CD4-positive, CD25-positive, alpha-beta regulatory T cell (primary cell): ENCODE measurements at places on chromosomes 3 and 15. TPM values are rescaled to one million over a fixed set of nuclear protein-coding genes. Genes with fewer than 3 reads are reported as not detected.

GP9 gene
- total RNA-seq, result 3.7 TPM

CP gene
- not detected for total RNA-seq

CHRD gene
- not detected for total RNA-seq

NUDT16 gene
- 8.6 TPM for total RNA-seq

GUCA1C gene
- total RNA-seq, result not detected

GRCh38 chr15:77021803-77022381, 27.0 kb downstream of the PSTPIP1 start:
- H3K4me1 ChIP-seq, result peaks cover 23% of the 10 kb centered on the region
- DNase-seq, result no peak
- H3K27me3 ChIP-seq, result no peaks in the 10 kb centered on the region
- H3K4me3 ChIP-seq, result no peak overlapping the region
- peak overlapping the region; percentile 64 for H3K27ac ChIP-seq

DNA sequence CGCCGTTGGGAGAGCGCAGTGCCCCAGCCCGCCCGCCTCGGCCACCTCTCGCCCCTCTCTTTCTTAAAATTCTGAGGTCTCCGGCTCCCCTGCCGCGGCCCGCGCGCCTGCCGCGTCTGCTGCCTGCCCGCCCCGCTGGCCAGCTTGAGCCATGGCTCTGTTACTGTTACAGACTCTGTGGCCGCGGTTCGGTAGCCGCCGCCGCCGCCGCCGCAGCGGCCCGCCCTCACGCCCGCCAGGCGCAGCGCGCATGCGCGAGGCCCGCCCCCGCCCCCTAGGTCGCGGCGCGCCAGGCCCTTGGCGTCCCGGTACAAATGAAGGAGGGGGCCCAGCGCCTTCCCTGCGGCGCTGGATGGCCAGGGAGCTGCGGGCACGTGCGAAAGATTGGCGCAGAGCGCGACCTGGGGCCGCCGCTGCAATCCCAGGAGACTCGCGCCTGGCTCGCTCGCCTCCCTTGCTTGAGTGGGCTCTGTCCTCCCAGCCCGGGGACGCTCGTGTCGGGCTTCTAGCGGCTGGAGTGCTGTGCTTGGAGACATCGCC, at the start of gene ONECUT1:
Gene ONECUT1, minus strand, starts transcription at position 168 of the 540 bp plus-strand sequence. CDS start 452 bp downstream, outside the sequence.
- no peak within 1 kb of the TSS for H3K4me3 ChIP-seq
- DNase-seq, result no peak

DNA sequence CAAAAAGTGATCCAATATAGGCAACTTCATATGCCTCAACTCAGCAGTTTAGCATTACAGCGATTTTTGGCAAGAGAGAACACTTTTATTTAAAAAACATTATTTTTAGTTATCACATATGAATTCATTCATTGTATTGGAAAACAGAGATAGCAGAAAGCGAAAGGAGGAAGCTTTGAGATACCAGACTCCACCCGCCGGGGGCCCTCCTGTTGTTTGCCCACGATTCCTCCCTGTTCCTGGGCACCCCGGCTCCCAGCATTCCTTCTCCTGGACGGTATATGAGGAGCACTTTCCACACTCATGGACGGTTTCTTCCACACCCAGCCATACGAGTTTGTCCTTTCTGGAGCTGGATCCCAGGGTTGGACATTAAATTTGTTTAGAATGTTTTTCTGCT, 18.2 kb downstream of the APBA2 start:
- no peak for DNase-seq
- no peak overlapping the region for H3K4me3 ChIP-seq
- no peaks in the 10 kb centered on the region for H3K4me1 ChIP-seq
- H3K36me3 ChIP-seq, result no peaks in the 10 kb centered on the region

GRCh38 chr3:110814170-110815007, 257.2 kb upstream of the NECTIN3 start:
- H3K27ac ChIP-seq, result no peak overlapping the region
- no peaks in the 10 kb centered on the region for H3K36me3 ChIP-seq
- no peaks in the 10 kb centered on the region for H3K4me1 ChIP-seq
- H3K4me3 ChIP-seq, result no peak overlapping the region
- no peaks in the 10 kb centered on the region for H3K27me3 ChIP-seq
- DNase-seq, result no peak

- peak overlapping the region; percentile 90 for H3K27ac ChIP-seq
- H3K36me3 ChIP-seq, result no peaks in the 10 kb centered on the region
- no peak for DNase-seq
- H3K4me3 ChIP-seq, result peak overlapping the region; percentile 68
- peaks cover 79% of the 10 kb centered on the region for H3K4me1 ChIP-seq
Measured at GRCh38 chr15:67133738-67134066, 68.3 kb downstream of the SMAD3 start.

DNA sequence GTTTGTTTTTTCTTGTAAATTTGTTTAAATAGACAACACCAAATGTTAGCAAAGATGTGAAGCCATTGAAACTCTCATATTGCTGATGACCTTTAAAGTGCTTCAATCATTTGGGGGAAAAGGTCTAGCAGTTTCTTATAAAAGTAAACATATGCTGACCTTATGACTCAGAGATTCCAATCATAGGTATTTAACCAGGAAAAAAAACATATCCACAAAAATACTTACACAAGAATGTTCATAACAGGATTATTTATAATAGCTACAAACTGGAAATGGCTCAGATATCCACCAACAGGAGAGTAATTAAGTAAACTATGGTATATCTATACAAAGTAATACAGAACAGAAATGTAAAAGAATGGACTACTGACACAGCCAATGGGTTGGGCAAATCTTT, 27.1 kb upstream of the RORA start:
- no peak overlapping the region for H3K27ac ChIP-seq
- H3K4me1 ChIP-seq, result no peaks in the 10 kb centered on the region
- no peak overlapping the region for H3K4me3 ChIP-seq
- no peaks in the 10 kb centered on the region for H3K27me3 ChIP-seq

DNA sequence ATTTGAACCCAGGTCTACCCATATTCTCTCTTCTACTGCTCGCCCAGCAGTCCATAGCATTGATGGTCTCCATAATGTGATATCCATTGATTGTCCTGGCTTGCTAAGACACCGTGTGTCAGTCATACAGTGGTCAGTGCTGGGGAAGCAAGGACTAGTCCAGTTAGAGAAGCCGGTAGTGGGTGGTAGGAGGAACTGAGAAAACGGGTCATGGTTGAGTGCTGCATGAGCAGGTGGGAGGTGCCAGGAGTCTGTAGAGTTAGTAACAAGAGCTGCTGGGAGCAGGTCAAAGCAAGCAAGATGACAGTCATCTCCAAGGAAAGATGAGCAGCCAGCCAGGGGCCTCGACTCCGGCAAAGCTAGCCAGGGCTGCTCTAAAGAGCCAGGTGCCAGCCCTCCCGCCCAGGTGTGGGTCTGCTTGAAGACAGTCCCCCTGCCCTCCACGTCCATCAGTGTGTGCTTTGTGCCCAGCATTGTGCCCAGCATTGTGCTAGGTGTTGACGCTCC, 29.5 kb upstream of the USP3 start:
- DNase-seq, result no peak
- H3K27me3 ChIP-seq, result no peaks in the 10 kb centered on the region
- H3K4me3 ChIP-seq, result no peak overlapping the region
- peaks cover 33% of the 10 kb centered on the region for H3K4me1 ChIP-seq
- no peak overlapping the region for H3K27ac ChIP-seq
- H3K36me3 ChIP-seq, result no peaks in the 10 kb centered on the region

GRCh38 chr3:139187648-139188047, 143.0 kb upstream of the PRR23C start:
- no peak overlapping the region for H3K27ac ChIP-seq
- DNase-seq, result no peak
- H3K27me3 ChIP-seq, result no peaks in the 10 kb centered on the region
- no peaks in the 10 kb centered on the region for H3K36me3 ChIP-seq
- no peak overlapping the region for H3K4me3 ChIP-seq
- H3K4me1 ChIP-seq, result no peaks in the 10 kb centered on the region

- peaks cover 7% of the 10 kb centered on the region for H3K36me3 ChIP-seq
- no peak for DNase-seq
- no peaks in the 10 kb centered on the region for H3K27me3 ChIP-seq
- no peak overlapping the region for H3K27ac ChIP-seq
- H3K4me3 ChIP-seq, result no peak overlapping the region
Measured at GRCh38 chr3:197104738-197105137, 75.1 kb upstream of the MELTF start.

- peaks cover 2% of the 10 kb centered on the region for H3K27me3 ChIP-seq
- no peak overlapping the region for H3K27ac ChIP-seq
- H3K36me3 ChIP-seq, result no peaks in the 10 kb centered on the region
- H3K4me1 ChIP-seq, result no peaks in the 10 kb centered on the region
- no peak for DNase-seq
- H3K4me3 ChIP-seq, result no peak overlapping the region
Measured at GRCh38 chr3:167864552-167864874, 129.0 kb downstream of the SERPINI1 start.
